GM20000 (cell line): ENCODE measurements at places on chromosomes 1 and 21.

GRCh38 chr1:31791131-31791858 is 24.5 kb downstream of the SPOCD1 start:
- DNase-seq, result no peak

GRCh38 chr1:190540366-190540765 is 62.7 kb upstream of the BRINP3 start:
- no peak for DNase-seq

- no peak for DNase-seq
Observed at GRCh38 chr21:39538453-39539042, 74.2 kb upstream of the B3GALT5 start.

GRCh38 chr1:162011337-162012012 is 12.2 kb downstream of the OLFML2B start:
- no peak for DNase-seq

GRCh38 chr1:240985081-240985480 is 371.9 kb downstream of the RGS7 start:
- DNase-seq, result no peak

DNA sequence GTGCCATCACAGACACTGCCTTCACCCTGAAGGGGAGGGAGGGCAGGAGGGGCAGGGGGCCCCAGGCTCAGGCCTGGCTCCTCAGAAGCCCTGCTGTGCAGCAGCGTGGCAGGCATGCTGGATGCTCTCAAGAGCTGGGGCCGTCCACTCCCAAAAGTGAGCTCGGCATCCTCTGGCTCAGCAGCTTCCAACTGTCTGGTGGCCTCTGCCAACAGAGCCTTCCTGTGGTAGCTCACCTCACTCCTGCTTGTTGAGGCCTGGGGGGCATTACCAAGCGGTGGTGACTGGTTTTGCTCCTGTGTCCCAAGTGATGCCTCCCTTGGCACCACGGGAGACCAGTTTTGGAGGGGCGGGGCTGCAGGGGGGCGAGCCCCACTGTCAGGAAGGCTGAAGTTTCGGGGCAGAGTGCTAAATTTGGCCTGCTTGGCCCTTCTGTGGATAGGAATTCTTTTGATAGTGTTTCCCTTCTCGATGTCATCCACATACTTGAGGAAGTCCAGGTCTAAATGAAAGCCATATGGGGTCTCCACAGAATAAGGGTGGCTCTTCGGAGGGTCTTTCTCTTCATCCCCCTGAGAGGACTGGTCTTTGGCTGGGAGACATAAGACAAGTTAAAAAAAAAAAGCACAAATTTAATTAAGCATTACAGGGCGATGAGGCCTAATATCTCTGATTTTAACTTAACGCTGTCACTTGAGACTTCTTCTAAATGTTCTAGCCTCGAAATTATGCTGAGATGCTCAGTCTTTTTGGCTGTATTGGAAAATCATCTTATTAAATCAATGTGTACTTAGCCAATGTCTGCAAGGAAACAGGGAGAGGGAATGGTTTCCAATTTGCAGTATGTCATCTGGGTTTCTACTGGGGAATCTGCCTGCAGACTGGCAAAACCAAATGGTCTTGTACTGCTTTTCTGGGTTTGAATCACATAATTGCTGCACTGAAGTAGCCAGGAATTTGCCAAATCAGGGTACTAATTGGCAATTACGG is 44.4 kb downstream of the KANK4 start:
- DNase-seq, result no peak

- no peak for DNase-seq
Observed at GRCh38 chr1:183757061-183757460, 47.9 kb upstream of the RGL1 start.

DNA sequence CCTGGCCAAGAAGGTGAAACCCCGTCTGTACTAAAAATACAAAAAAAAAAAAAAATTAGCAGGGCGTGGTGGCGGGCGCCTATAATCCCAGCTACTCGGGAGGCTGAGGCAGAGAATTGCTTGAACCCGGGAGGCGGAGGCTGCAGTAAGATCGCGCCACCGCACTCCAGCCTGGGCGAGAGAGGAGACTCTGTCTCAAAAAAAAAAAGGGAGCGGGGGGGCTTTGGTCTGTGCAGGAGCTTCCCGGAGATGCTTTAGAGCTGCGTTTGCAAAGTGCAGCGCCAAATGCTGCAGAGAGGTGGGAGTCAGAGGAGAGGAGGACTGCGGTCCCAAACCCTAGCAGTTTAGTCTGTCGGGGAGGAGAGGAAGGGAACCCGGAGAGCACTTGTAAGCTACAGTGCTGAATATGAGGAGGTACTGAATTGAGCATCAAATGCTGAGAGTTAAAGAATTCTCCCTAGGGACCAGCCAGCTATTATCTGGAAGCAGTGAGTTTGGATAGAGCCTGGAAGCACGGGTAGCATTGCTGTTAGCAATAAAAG is 569 bp downstream of the FALEC start:
- no peak for DNase-seq

DNA sequence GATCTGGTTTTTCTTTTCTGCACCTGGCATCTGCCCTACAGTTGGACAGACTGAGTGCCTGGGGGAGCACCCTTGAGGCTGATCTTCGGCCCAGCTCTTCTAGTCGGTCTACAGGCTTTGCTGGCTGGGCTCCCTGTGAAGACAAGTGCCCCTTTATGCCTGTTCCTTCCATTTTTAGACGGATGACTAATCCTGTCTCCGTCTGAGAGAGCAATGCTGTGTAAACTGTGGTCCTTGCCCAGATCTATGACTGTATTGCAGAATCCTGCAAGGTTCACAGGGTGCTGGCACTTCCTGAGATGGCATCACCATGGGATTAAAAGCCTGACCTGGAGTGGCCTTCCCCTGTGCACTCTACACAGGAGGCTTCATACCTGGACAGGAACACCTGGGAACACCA is 47.6 kb upstream of the SAMD13 start:
- DNase-seq, result no peak

- DNase-seq, result no peak
Observed at GRCh38 chr1:43736819-43737218, 29.5 kb downstream of the ST3GAL3 start.

DNA sequence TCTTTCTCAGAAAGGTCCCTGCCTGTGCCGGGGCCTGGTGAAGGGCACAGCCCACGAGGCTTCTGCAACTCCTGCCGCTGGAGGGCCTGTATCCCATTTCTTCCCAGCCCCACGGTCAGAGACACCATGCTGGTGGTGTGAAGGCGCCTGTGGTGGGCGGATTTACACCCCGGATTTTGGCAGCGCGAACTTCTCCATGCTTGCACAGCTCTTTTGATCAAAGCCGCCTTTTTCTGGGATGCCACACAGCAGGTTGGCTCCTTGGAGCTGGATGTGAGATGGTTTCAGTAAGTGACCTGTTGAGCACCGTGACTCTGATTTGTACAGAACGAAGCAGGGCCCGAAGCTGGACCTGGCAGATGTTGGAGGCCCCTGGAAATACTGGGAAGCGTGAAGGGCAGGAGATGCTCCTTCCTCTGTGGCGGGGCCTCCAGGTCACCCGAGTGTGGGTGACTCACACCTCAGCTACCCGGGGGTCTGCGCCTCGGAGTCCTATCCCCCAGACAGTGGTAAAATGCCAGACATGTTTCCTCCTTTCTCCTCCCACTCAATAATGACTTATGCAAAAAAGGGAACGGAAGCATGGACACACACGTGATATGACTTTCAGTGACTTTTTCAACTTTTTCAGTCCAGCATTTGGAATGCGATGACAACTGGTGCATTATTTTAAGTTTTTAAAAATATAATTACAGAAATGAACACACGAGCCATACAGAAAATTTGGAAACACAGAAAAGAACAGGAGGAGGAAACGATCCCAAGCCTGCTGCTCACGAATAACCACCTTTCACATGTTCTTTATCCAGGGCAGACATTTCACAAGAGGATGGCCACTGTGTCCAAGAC is 9.0 kb downstream of the UMODL1 start:
- no peak for DNase-seq

- no peak for DNase-seq
Observed at GRCh38 chr1:233031521-233031920, 81.1 kb downstream of the NTPCR start.

- no peak for DNase-seq
Observed at GRCh38 chr1:160716013-160716412, 4.4 kb upstream of the CD48 start.

DNA sequence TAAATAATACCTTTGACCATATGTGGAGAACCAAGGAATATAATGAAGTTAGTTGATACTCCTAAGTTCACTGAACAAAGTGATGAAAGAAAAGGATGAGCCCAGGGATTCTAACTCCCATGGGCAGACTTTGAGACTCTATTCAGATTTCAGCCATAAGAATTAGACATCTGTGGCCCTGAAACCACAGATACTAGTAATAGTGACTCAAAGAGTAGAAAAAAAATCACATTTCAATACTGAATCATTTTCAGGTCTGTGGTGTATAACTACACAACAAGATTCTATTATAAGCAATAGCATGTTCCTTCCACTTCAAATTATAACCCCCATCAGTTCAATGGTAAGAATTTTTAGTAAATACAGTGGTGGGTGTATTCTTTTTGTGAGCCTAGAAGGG is 16.4 kb upstream of the F13B start:
- no peak for DNase-seq

DNA sequence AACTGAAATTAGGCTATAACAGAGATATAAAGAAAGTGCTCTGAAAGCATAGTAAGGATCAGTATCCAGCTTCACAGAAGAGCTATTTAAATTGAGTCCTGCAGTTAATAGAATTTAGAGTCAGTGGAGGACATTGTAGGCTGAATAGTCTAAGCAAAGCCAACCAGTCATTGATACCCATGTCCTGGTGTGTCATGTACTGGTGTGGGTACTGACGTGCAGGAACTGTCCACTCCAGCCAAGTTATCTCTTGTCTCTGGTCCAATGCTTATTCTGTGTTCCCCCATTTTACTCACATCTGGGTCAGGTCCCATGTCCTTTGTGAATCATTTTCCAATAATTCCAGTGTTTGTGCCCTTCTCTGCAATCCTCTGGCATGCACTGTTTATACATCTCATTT is 90.0 kb downstream of the MACF1 start:
- no peak for DNase-seq

- DNase-seq, result no peak
Observed at GRCh38 chr1:68521286-68521685, 24.4 kb upstream of the DEPDC1 start.

DNA sequence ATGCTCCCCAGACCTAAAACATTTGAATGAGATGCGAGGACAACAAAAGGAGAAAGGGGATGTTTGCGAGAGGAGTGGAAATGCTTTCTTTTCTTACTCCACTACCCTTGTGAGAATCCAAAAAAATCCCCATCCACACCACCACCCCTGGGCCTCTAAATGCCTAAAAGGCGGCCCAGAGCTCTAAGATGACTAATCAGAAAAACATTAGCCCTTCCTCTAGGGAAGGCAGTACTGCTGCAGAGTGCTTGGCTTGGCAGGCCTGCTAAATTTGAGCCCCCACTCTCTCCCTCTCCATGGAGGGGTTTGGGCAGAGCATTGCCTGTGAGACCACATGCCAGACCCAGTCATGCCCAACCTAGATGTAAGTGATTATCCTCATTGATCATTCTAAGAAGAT is 347.9 kb downstream of the USH2A start:
- no peak for DNase-seq

DNA sequence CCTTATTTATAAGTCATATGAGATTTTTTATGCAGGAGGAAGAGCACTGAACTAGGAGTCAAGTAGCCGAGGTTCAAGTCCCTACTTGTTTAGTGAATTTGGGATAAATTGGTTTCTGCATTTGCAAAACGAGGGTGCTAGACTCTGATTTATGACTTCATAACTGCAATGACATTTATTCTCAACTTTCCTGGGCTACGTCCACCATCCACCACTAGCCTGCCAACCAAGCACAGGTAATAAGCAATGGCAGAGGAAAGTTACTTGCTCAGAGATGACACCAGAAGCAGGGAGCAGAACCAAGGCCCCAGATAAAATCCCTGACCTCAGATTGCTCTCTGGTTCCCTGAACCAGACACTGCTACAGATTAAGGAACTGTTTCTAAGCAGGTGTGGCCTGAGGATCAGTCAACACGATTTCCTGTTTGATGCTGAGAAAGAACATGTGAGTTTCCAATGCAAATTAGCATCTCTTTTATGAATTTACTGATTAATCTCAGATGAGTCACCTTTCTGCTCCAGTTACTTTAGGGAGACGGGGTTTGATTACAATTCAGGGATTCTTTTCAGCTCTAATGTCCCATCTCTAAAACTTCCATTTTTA is 52.7 kb downstream of the PLPP3 start:
- DNase-seq, result peak; percentile 39
